ENCODE measurements at places on chromosomes 1 and 21.

DNA sequence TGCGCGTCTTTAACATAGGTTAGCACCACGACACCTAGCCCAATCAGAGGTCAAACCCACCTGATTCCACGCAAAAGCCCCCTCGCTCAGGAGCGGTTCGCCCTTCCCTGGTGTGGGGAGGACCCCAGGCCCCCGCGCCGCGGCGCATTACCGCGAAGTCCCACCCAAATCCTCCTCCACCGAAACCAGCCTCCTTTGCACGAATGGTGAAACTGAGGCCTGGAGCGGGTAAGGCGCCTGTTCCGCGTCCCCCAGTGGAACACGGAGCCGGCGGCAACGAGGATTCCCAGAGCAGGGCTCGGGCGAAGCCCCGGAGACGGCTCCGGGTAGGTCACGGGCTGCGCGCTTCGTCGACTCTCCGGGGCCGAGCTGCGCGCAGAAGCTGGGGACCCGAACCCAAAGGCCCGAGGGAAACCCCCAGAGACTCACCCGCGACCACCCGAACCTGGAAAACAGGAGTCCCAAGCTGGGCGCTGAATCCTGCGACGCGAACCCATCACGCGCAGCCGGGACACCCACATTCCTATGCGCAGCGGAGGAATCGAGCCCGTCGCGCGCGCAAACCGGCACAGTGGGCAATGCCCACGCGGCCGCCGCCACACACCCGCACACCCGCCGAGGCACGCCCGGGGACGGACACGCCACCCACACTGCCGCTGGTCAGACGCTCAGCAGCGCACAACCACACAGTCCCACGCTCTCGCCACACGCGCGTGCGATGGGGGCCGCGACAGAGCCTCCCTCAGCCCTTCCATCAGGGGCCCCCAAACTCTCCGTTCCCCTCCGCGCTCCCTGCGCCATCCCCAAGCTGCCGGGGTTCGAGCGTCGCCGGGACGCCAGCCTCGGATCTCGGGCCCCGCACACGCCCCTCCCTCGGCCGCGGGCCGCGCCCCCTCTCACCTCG, 507 bp downstream of the GLIS1 start:
- DNase-seq, result no peak

DNA sequence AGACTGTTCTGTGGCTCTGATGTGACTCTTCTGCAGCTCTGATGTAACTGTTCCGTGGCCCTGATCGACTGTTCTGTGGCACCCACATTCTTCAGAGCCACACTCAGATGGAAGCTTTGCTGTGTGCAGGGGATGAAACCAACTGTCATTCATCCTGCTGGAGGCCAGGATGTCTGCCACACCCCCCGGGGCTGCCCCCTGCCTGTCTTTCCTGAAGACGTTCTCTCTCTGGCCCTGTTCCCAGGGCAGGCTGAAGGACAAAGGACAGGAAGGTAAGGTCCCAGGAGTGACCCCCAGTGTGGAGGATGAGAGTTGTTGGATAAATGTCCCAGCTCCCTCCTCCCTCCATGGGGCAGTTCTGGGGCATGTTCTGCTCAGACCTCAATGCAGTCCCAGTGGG, 29.4 kb upstream of the UMODL1 start:
- no peak for DNase-seq

- no peak for DNase-seq
Observed at GRCh38 chr1:27000817-27001460, 7.4 kb downstream of the TRNP1 start.

DNA sequence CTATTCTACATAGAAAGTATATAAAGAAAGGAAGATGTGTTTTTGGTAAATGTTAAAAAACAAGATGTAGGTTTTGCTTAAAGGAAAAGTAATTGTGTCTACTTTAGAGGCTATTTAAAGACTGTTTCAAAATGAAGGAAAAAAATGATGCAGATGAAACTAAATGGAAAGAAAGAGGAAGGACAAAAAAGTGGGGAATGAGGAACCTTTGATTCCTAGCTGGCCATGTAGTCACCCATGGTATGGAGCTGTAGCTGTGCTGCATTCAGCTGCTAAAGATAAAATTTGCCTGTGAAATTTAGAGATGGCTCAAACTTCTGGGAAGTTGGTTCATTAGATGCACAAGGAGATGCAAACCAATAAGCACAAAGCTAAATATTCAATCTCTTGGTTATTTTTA, 86.8 kb upstream of the SERBP1 start:
- DNase-seq, result no peak

DNA sequence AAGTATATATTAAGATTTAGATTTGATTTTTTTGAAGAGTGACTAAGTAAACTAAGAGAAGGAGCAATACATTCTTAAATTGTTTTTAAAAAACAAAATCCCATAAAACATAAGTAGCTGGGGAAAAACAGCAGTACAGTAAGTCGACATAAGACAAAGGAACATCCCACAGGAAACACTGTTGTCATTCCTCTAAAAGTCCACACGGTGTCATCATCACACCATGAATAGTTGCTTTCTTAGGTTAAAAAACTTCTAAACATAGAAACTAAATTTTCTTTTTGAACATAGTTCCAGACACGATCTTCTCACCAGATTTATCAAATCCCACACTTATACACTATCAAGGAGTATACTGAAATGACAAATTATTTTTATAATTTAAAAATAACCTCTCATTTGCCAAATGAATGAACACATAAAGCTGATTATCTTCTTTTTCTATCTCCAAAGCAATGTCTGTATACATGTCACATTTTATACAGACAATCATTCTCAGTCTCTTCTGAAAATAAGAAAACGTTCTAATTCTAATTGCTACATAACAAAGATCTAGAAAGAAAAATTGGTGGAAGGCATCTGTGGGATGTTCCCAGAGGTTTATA, 15.8 kb downstream of the ODF2L start:
- DNase-seq, result peak; percentile 43

DNA sequence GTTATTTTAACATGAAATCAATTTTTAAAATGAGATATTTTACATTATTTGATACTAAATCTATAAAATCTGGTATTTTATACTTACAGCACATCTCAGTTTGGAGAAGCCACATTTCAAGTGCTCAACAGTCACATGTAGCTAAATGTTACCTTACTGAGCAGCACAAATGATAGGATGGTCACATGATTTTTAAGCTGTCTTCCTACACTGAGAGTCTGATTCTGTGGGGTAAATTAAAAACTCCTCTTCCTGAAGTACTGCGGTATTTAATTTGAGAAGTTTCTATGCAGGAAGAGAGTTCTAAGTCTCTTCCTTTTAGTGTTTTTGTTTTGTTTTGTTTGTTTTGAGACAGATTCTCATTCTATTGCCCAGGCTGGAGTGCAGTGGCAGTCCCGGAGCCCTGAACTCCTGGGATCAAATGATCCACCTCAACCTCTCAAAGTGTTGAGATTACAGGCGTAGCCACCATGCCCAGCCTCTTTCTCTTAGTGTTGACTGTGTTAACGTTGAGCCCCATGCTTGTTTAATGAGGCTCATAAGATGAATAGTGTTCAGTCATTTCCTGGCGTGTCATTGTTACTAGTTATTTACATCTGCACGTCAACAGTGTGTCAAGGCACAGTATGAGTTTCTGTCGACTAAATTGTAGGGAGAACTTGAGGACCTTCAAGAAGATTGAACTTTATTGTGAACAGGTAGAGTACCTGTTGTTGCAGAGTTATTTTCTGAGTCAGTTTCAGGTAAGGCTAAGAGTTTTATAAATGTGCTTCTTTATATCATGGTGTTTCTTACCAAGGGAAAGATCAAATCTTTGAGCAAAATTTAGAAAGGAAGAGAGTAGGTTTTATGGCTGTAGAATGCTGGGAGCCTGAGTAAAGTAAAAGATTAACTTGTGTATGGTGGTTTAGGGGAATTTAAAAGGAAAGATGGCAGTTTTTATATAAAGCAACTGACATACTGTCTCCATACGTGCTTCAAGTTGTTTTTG, 3.3 kb downstream of the CNST start:
- DNase-seq, result no peak

- DNase-seq, result no peak
Observed at GRCh38 chr1:150535511-150536287, 13.5 kb upstream of the ADAMTSL4 start.

DNA sequence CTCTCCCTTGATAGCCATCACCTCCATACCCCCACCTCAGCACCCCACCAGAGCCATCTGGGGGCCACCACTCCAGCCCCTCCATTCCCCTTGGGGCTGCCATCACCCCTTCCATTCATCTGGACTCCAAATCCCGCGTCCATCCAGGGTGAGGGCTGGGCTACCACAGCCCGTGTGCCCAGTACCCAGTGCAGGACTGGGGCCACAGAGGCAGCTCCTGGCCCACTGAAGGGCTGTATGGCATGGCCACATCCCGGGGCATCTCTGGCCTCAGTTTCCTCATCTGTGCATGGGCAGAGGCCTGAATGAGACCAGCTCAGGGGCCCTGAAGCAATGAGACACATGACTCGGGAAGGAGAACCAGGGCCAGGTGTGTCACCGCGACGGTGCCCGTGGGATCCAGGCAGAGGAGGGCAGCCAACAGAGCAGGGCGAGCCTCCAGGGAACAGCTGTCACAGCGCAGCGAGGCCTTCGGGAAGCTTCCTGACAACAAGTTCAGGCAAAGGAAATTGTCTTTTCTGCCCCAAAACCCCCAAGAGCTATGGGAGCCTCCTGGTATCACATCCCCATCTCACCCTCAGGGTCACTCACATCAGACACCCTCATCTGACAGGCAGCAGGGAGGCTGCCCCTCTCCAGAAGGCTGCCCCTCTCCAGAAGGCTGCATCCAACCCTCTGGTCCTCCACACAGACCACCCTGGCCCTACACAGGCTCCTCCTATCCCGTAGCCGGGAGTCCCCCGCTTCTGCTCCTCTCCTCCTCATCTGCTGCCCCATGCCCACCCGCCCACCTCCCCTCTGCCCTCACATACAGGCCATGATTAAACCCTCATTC, 76.3 kb downstream of the MEGF6 start:
- DNase-seq, result no peak

DNA sequence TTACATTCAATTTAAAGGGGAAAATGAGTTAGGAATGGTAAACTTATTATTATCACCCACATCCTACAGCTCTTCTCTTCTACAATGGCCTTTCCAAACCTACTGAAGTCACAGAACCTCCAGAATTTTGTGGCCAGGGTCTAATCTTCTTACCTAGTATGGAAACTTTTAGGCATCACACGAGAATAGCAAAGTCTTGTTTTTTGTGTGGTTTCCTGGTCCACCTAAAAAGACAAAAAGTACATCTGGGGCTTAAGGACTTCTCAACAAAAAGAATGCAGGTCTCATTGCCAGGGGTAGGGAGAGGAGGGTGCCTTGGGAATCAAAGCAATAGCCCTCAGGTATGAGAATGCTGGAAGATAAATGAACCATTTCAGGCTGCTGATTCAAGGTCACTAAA, 345.3 kb downstream of the LMX1A start:
- DNase-seq, result no peak

DNA sequence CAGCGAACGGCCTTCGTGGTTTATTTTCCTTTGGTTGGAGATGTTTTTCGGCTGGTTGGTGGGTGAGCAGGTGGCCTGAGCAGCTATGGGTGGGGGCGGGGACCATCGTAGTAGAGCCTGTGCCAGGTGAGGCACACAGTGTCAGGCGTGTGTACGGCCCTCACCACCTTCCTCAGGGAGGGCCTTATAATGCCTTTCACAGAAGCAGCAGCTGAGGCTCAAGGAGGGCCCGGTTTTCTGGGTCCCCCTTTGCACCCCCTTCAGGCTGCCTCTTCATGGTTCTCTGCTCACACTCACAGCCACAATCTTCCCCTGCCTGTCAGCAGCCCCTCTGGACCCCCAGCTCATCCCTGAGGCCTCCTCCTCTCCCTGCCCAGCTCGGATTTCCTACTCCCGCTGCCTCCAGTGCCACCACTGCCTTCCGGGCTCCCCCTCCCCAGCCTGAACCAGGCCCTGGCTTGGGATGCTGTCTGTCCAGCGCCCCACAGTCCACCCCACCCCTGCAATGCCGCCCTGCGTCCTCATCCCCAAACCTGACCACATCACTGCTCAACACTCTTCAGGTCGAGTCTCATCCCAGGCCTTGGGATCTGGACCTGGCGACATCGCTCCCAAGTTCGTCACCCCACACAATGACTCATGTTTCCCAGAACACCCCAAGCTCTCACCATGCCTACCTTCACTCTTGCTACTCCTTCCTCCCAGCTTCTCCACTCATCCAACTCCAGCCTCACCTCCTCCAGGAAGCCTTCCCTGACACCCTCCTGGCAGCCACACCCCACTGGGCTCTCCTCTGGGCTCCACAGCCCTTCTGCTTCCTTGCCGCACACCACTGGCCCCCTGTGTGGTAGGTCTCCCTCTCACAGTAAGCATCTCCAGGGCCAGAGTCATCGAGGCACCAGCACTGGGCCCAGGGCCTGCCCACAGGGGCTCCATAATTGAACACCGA, 53.9 kb downstream of the DMRTB1 start:
- DNase-seq, result no peak

GRCh38 chr1:212938846-212939245, 11.5 kb upstream of the VASH2 start:
- DNase-seq, result no peak

DNA sequence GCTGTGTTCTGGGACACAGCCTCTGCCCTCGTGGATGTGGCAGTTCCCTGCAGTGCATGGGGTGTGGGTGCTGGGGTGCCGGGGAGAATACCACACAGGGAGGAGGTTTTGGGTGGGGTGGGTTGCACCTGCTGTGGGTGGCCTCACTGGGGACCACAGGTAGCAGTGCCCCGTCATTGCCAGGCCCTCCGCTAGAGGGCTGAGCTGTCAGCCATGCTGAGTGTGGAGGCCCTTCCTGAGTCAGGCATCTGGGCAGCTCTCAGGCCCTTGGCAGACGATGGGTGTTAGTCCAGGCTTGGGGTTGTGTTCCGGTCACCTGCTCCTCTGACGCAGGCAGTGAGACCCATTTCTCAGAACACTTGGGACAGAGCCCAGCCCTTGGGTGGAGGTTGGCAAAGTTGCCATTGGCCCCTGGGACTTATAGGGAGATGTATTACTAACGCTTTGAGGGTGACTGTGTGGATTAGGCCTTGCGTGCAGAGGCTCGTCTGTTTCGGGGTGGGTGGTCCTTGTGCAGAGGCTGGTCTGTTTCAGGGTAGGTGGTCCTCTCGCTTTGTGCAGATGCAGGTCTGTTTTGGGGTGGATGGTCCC, 23.9 kb downstream of the PCNT start:
- DNase-seq, result no peak

DNA sequence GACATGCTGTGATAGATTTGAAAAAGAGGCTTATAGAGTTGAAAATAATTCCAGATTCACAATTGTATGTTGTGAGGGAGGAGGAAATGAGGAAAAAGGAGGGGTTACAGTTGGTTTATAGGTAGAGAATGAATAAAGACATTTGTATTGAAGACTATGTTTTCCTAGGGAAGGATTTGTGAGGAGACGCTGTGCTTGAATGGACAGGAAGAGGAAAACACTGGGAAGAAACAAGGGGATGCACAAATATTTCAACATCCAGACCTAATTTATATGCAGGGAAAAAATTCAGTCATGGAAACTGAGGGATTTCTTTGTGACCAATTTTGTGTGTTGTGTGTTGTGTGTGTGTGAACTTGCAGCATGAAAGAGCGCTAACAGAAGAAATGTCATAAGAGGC, 92.6 kb upstream of the B3GALT2 start:
- DNase-seq, result no peak

GRCh38 chr1:244054247-244054923, 3.3 kb downstream of the ZBTB18 start:
- no peak for DNase-seq

- no peak for DNase-seq
Observed at GRCh38 chr21:44927587-44928461, 7.1 kb upstream of the ITGB2 start.

All from spinal cord (tissue), 10 donors.